ENCODE measurements at places on chromosomes 2 and 18. TPM values are rescaled to one million over a fixed set of nuclear protein-coding genes. Genes with fewer than 3 reads are reported as not detected.

NRBP1 gene
- polyA plus RNA-seq = 25.5 TPM

GREB1 gene
- 1.2 TPM for polyA plus RNA-seq

ASB18 gene
- 3.5 TPM for polyA plus RNA-seq

UGGT1 gene
- 6.5 TPM for polyA plus RNA-seq

TACR1 gene
- polyA plus RNA-seq = 0.15 TPM

OBSL1 gene
- 108 TPM for polyA plus RNA-seq

STPG4 gene
- not detected for polyA plus RNA-seq

DNA sequence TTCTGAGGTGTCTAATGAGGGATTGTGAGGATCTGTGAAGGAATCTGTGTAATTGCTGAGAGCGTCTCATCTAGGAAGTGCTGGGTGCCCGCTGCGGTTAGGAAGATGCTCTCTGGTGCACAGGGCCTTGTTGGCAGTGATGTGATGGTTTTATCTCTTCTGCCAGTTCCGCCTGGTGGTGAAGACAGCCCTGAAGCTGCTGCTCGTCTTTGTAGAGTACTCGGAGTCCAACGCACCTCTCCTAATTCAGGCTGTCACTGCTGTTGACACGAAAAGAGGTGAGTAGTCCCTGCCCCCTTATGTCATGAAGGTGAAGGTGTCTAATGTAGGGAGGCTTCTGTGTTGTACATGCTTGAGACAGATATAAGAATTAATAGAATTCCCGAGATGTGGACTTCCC lies 234.2 kb downstream of the TPGS2 start:
- H3K4me3 ChIP-seq = no peak overlapping the region
- no peaks in the 10 kb centered on the region for H3K36me3 ChIP-seq
- H3K27ac ChIP-seq = no peak overlapping the region
- no peak for DNase-seq
- H3K27me3 ChIP-seq = no peaks in the 10 kb centered on the region

DNA sequence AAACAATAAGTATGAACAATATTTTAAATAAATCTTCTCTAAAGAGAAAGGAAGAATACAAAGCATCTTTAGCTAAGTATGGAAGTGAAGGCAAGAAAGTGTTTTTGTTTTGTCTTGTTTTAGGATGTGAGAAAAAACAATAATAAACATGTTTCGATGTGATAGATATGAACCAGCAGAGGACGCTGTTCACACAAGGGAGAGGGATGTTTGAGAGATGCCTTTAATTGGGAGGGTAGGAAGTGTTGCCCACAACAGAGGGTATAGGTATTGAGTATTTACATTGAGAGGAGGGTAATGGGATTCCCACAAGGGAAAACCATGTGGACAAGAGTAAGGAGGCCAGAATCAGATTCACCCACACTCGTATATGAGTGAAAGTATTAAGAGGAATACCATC lies 55.1 kb downstream of the CDH19 start:
- no peak overlapping the region for H3K4me3 ChIP-seq
- H3K27ac ChIP-seq = no peak overlapping the region
- no peaks in the 10 kb centered on the region for H3K36me3 ChIP-seq

- H3K27me3 ChIP-seq = no peaks in the 10 kb centered on the region
- no peaks in the 10 kb centered on the region for H3K36me3 ChIP-seq
- no peak for DNase-seq
- H3K4me1 ChIP-seq = peaks cover 18% of the 10 kb centered on the region
- H3K4me3 ChIP-seq = no peak overlapping the region
Observed at GRCh38 chr2:134235510-134236144, 18.2 kb upstream of the MGAT5 start.

- no peak overlapping the region for H3K27ac ChIP-seq
- H3K36me3 ChIP-seq = no peaks in the 10 kb centered on the region
- H3K4me3 ChIP-seq = no peak overlapping the region
- DNase-seq = no peak
- no peaks in the 10 kb centered on the region for H3K4me1 ChIP-seq
- no peaks in the 10 kb centered on the region for H3K27me3 ChIP-seq
Observed at GRCh38 chr18:34467058-34467457, 242.3 kb upstream of the NOL4 start.

DNA sequence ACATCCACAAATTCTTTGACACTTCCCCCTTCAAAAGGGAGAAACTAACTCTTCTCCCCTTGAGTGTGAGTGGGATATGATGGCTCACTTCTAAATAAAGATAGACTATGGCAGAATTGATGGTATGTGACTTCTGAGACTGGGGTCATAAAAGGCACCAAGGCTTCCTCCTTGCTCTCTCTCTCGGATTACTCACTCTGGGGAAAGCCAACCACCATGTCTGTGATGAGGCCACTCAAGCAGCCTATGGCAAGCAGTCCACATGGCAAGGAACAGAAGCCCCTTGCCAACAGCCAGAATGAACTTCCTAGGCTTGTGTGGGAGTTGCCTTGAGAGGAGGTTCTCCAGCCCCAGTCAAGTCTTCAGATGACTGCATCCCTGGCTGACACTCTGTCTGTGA lies 43.6 kb downstream of the KIAA2012 start:
- peaks cover 13% of the 10 kb centered on the region for H3K27me3 ChIP-seq
- peaks cover 5% of the 10 kb centered on the region for H3K4me1 ChIP-seq
- DNase-seq = no peak
- H3K36me3 ChIP-seq = no peaks in the 10 kb centered on the region
- H3K27ac ChIP-seq = no peak overlapping the region
- H3K4me3 ChIP-seq = no peak overlapping the region

DNA sequence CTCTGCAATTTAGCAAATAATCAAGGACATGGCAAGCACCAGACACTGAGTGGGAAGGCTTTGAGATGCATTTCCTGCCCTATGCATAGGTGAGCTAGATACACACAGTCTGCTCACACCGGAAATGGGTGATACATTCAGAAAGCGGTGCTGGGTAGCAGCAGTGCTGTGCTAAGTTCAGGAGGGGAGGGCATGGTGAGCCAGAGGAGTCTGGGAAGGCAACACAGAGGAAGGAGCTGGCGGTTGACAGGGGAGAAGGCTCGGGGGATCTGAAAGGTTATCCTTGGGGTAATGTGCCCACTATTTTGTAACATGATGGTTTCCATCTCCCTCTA lies 57.4 kb upstream of the EPAS1 start:
- H3K4me3 ChIP-seq = no peak overlapping the region
- no peak for DNase-seq
- no peaks in the 10 kb centered on the region for H3K36me3 ChIP-seq
- H3K27me3 ChIP-seq = no peaks in the 10 kb centered on the region
- H3K27ac ChIP-seq = no peak overlapping the region

DNA sequence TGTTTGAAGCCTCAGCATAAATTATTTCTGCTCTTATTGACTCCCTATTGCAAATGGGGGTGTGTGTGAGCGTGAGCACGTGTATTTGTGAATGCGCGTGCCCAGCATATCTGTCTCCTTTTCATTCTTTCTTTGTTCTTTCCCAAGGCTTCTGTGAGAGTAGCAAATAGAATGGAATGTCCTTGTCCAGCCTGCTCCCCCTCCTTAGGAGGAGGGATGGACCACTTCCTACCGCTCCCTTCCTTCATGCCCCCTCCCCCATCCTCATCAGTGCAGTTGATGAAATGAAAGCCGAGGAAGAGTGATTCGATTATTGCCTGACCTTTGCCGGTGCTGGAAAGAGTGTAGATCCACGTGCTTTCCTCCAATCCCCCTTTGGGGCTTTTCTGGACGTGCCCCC lies 102.0 kb downstream of the CPO start:
- H3K4me1 ChIP-seq = peaks cover 21% of the 10 kb centered on the region
- no peaks in the 10 kb centered on the region for H3K36me3 ChIP-seq
- DNase-seq = no peak
- H3K27me3 ChIP-seq = no peaks in the 10 kb centered on the region
- H3K27ac ChIP-seq = no peak overlapping the region

- no peak overlapping the region for H3K4me3 ChIP-seq
- no peak overlapping the region for H3K27ac ChIP-seq
- H3K4me1 ChIP-seq = no peaks in the 10 kb centered on the region
- DNase-seq = no peak
- H3K36me3 ChIP-seq = peaks cover 18% of the 10 kb centered on the region
Observed at GRCh38 chr2:172510088-172510487, 45.8 kb upstream of the PDK1 start.

DNA sequence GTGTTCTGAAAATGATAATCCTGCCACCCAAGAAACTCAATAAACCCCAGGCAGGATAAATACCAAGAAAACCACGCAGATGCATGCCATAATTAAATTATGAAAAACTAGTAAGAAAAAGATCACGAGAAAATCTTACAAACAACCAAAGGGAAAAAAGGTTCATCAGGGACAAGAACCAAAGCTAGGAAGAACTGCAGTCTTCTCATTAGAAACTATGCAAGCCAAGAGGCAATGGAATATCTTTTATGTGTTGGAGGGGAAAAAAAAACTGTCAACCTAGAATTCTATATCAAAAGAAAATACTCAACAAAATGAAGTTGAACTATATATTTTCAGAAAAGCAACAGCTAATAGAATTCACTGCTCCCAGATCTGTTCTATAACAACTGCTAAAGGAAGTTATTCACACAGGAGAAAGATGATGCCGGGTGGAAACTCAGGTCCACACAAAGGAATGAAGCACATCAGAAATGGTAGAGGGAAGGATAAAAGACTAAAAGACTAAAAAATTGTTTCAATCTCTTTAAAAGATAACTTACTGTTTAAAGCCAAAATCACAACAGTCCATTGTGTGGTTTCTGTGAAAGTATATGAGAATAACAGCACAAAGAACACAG lies 55.0 kb downstream of the NDUFA10 start:
- no peak for DNase-seq
- no peak overlapping the region for H3K27ac ChIP-seq
- peaks cover 4% of the 10 kb centered on the region for H3K4me1 ChIP-seq
- H3K4me3 ChIP-seq = no peak overlapping the region
- no peaks in the 10 kb centered on the region for H3K27me3 ChIP-seq

DNA sequence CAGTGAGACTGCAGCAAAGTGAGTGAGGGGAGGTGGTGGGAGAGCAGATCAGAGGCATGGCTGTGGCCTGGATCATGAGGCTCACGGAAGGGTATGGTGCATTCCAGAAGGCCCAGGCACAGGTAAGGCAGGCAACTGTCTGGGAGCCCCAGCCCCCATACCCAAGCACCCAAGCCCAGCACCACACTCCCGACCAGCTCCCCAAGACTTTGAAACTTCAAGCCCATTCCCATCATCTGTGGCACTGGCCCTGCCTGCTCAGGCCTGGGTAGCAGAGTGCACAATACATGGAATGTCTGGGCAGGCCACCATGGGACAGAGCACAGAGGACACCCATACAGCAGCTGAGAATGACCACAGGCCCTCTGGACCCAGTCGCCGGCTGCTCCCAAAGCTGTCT lies 202.6 kb upstream of the ARL4C start:
- no peak overlapping the region for H3K4me3 ChIP-seq
- no peak overlapping the region for H3K27ac ChIP-seq
- H3K36me3 ChIP-seq = no peaks in the 10 kb centered on the region
- DNase-seq = no peak

GRCh38 chr2:12066986-12067385 lies 320.6 kb downstream of the LPIN1 start:
- no peak for DNase-seq
- H3K4me1 ChIP-seq = no peaks in the 10 kb centered on the region
- H3K4me3 ChIP-seq = no peak overlapping the region

GRCh38 chr18:42914476-42914875 lies 201.0 kb downstream of the RIT2 start:
- H3K36me3 ChIP-seq = no peaks in the 10 kb centered on the region
- no peak for DNase-seq
- H3K27ac ChIP-seq = no peak overlapping the region
- H3K4me3 ChIP-seq = no peak overlapping the region
- no peaks in the 10 kb centered on the region for H3K4me1 ChIP-seq

DNA sequence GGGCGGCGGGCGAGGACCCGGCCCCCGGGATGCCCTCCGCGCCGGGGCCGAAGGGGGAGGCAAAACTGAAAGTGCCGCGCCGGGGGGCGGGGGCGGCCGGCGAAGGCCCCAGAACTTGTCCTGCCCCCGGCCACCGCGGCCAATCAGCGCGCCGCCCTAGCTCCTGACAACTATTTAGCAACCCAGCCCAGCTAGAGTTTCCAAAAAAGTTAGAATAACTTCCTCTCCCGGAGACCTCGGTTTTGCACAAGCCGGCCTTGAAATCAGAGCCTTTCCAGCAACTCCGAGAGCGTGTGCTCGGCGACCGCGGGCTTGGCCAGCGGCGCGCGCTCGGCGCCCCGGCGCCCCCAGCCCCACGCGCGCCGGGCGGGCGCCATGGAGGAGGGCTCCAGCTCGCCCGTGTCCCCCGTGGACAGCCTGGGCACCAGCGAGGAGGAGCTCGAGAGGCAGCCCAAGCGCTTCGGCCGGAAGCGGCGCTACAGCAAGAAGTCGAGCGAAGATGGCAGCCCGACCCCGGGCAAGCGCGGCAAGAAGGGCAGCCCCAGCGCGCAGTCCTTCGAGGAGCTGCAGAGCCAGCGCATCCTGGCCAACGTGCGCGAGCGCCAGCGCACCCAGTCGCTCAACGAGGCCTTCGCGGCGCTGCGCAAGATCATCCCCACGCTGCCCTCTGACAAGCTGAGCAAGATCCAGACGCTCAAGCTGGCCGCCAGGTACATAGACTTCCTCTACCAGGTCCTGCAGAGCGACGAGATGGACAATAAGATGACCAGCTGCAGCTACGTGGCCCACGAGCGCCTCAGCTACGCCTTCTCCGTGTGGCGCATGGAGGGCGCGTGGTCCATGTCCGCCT lies at the start of gene TWIST2:
Gene TWIST2 (plus strand): TSS at position 245 of the 850 bp plus-strand sequence. CDS start 131 bp downstream, at position 376.
- H3K4me3 ChIP-seq = peak within 1 kb of the TSS; percentile 59
- no peaks in the 10 kb centered on the region for H3K36me3 ChIP-seq
- peaks cover 98% of the 10 kb centered on the region for H3K27me3 ChIP-seq
- DNase-seq = peak; percentile 72
- peaks cover 4% of the 10 kb centered on the region for H3K4me1 ChIP-seq
- peak within 1 kb of the TSS; percentile 62 for H3K27ac ChIP-seq

DNA sequence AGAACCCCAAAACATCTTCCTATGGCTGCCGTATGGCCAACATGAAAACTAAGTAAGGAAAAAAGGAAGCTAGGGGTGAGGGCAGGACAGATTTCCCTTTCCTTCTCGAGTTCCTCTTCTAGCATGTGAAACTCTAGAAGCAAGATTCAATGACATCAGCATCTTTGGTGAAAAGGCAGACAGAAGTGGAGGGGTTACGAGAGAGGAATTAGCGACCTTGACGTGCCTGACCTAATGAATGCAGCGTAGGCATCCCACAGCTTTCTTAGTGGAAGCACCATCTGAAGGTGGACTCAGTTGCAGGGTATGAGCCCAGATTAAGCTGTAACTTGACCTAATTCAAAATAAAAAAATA lies 47.9 kb upstream of the PELI1 start:
- no peaks in the 10 kb centered on the region for H3K27me3 ChIP-seq
- DNase-seq = no peak
- H3K4me1 ChIP-seq = peaks cover 14% of the 10 kb centered on the region
- H3K36me3 ChIP-seq = no peaks in the 10 kb centered on the region

- H3K4me1 ChIP-seq = no peaks in the 10 kb centered on the region
- no peak for DNase-seq
- no peaks in the 10 kb centered on the region for H3K36me3 ChIP-seq
- no peak overlapping the region for H3K4me3 ChIP-seq
Observed at GRCh38 chr18:51513517-51513916, 316.0 kb upstream of the MEX3C start.

GRCh38 chr18:60196836-60197606 lies 175.6 kb downstream of the MC4R start:
- no peaks in the 10 kb centered on the region for H3K4me1 ChIP-seq
- DNase-seq = no peak
- H3K27ac ChIP-seq = no peak overlapping the region
